Activated CD4-positive, alpha-beta T cell treated with anti-CD3 and anti-CD28 coated beads, Interleukin-2, amount 50 U/mL, for 1 hour (primary cell): ENCODE measurements at places on chromosomes 12 and 14.

GRCh38 chr12:120361506-120362208 is 7.3 kb downstream of the MSI1 start:
- no peak for DNase-seq

- DNase-seq, result no peak
Measured at GRCh38 chr12:32016680-32017482, 57.7 kb downstream of the RESF1 start.

DNA sequence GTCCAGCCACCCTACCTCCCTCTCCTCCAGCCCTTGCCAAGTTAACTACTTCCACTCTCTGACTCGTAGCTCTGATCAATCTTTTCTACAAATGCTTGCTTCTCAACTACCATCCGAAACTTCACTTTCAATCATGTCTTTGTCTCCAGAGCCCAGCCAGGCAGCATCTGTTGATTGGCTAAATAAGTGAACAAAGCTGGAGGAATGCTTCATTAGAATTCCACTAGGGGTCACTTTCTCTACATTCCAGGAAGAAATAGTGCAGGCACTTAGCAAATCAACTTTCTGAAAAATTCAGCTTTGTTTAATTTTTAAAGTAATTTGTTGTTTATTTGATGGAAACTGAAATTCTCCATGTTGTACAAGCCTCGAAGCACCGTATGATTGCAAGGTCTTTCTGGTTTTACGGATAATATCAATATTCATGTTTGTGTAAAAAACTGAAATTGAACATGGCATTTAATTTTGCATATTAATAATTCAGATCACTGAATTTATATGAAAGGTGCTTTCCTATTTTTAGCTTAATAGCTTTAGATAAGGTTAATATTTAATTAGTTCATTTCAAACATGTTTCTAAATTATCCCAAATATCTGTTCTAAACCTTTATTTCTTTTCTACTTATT is 32.4 kb upstream of the HELB start:
- DNase-seq, result no peak

- DNase-seq, result no peak
Measured at GRCh38 chr12:29191267-29191850, 42.3 kb downstream of the FAR2 start.

- no peak for DNase-seq
Measured at GRCh38 chr12:85076688-85077430, 40.7 kb downstream of the LRRIQ1 start.

DNA sequence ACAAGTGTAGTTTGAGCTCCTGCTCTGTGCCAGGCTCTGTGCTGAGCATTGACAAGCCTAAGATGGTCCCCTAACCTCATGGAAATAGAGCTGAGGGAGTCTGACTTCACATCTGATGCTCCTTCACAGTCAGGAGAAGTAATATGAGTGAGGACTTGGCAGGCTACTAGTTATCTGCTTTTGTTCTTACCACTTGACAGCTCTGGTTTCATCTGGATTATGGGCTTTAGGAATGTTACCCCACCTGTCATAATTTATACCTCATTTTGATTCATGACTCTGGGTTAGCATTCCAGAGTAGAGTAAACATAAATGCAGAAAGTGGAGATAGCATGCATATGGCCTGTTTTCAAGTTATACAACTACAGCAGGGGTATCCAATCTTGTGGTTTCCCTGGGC is 40.5 kb downstream of the ATP6V1D start:
- DNase-seq, result no peak

- DNase-seq, result peak; percentile 42
Measured at GRCh38 chr12:6603095-6603567, 4.0 kb downstream of the CHD4 start.

- DNase-seq, result no peak
Measured at GRCh38 chr12:68771223-68771925, 25.4 kb downstream of the SLC35E3 start.

GRCh38 chr12:9348906-9349518 is 140.8 kb upstream of the PZP start:
- DNase-seq, result no peak

- no peak for DNase-seq
Measured at GRCh38 chr14:79056879-79057278, 886.7 kb downstream of the NRXN3 start.

DNA sequence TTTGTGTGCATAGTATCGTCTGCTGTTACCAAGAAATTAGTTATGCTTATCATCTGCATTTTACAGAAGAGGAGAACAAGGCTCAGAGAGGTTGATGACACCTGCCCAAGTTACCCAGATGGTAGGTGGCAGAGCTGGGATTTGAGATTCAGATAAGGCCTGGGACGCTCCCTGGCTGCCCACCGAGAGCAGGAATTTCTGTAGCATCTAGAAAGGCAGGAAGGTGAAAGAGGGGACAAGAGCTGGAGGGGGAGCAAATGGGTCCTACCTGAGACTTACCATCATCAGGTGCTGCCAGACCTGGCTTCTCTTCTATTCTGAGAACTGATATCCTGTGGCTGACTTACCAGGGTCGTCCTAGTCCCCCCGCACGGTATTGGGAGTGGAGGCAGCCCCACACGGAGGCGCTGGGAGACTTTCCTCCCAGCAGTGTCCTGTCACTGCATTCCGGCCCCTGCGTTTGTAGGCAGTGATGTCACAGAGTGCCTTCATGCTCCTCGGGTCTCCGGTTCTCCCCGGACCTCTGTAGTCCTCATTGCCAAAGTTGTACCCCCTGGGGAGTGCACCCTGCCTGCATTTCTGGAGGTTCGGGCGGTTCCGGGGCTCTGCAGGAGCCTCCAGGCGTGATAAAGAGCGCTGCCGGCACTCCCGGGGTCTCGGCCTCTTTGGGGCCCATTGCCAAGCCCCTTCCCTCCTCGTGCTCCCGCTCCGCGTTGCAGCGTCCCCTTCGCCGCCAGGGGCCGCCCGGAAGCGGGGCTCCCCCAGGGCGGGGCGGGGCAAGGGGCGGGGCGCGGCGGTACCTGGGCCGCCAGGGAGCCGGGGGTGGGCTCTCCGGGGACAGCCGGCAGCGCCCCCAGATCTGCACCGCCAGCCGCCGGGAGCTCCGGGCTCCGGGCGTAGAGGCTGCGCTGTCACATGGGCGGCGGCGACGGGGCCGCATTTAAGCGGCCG is at the start of gene CABP1:
TSS of gene CABP1 (plus strand) at position 856 of the 951 bp plus-strand sequence. CDS start at position 916, 60 bp downstream.
- peak; percentile 63 for DNase-seq

DNA sequence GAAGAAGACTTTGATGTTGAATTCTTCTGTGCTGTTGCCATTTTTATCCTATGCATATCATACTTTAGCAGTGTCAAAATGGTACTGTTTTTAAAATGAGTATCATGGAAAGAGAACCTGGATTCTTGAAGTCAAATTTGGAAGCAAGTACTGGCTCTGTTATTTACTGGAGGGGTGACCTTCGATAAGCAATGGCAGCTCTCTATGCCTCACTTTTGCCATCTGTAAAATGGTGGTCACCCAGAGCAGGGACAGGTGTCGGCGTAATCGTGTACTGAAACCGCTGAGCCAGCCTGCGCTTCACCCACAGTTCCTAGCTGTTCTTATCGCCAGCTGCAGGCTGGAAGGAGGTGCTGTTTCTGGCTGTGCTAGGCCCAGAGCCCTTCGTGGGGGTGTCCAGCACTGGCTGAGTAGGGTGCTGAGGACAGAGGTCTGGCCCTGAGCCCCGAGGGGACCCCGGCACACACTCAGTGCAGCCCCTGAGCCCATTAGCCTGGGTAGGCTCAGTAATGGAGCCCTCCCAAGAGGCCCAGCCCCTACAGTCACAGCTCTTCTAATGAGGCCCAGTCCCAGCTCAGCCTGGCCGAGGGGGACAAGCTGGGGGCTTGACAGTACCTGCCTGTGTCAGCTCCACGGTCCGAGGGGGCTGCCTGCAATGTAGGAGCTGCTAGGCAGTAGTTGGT is 183.5 kb downstream of the PHETA1 start:
- no peak for DNase-seq

GRCh38 chr12:50387972-50388478 is 8.4 kb downstream of the FAM186A start:
- no peak for DNase-seq

DNA sequence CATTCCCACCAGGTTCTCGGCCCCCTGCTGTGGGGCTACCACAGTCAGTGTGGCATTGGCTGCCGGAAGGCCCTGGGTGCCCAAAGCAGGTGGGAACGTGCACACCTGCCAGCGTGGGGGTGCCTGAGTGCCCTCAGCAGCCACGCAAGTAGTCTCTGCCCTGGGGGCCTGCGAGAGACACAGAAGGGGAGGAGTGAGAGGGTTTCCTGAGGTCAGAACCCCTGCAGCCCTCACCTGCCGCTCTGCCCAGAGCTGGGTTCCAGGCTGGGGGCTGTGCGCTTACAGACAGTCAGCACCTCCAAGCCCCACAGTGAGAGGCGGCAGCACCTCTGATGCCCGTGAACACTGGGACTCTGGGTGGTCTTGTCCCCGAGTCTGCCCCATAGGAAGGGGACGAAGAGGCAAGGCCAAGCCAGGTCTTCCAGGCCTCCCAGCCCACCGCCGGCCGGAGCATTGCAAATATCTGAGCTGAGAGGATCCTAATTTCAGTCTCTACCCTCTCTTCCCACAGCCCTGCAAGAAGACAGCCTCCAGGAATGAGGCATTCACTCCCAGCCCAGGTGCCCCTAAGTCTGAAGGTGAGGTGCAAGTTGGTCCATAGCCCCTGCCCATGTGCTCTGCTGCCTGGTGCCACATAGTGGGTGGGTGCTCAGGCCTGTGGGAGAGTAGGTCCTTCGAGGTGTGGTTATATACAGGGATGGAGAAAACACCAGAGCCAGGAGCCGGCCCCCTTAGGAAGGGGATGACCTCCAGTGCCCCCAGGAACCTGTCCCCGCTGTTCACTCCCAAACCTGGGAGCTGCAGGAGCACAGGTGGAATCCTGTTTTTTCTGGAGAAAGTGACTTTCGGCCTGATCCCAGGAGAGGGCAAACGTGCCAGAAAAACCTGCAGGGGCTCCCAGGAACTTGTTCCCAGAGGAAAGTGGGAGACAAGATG is 291.1 kb upstream of the RTL1 start:
- DNase-seq, result no peak

DNA sequence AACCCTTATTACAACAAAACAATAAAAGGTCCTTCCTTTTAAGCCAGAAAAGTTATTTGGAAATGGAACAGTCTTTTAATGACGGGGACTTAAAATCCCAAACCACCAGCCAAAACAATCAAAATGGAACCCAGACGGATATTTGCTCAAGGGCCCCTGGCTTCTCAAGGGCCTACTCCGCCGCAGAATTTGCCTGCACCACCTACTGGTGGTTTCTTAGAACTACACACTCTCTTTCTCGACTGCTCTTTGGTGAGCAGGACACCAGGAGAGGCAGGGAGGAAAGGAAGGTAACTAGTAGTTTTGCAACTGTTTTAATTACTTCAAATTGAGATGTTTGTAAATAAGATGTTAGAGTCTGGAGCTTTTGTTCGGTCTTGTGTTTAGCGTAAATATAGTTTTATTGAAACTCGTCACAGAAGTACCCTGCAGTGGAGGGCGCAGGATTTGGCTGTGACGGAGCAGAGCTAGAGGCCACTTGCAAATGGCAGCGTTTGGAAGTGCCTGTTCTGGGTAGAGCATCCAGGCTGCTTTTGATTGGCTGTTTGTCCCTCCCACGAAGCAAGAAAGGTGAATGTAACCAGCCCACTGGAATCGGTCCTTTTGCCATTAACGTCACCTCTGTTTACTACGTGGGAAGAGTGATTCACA is 238.5 kb downstream of the CACNA1C start:
- no peak for DNase-seq

DNA sequence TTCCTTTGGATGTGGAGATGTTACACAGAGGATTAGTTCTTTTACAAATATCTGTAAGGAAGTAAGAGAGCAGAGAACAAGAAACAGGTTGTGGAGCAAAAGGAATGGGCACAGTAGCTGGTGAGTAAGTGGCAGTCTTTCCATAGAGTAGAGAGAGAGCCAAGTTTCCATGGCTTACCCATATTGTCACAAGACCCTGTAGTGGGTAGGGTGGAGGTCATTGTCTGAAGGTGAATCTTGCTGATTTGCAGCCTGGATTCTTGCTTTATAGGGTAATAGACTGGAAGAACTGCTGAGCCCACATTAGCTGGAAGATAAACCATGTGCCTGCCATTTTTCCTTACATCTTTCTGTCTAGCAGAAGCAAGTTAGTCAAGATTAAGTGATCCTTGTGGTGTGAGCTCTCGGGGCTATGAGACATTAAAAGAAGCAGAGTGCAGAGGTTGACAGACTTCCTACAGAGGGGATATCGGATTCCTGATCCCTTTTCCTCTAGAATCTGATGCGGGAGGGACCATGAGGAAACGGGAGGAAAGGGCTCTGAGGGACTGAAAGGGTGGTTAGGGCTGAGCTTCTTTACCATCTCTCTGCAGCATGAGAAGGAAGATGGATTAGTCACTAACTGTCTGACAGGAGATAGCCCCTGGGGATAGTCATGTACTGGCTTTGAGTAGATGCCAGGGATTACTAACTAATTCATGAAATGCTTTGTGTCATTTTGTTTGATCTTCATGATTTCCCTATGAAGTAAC is 44.0 kb upstream of the LRTM2 start:
- no peak for DNase-seq

DNA sequence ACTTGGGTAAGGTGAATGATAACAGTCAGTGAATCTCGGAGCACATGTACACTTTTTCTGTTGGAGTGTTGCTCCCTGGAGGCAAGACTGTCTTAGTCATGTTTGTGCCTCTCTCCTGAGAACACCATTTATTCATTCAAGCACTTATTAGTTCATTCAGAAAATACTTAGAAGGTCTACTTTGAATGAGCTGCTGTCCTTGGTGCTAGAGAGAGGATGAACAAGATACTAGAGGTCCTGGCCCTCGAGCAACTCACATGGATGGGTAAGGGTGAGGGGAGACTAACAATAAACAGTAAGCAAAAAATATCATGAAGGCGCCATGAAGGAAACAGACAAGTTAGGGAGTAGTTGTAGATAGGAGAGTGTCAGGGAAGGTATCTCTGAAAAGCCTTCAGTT is 17.1 kb upstream of the SAMD4A start:
- no peak for DNase-seq

DNA sequence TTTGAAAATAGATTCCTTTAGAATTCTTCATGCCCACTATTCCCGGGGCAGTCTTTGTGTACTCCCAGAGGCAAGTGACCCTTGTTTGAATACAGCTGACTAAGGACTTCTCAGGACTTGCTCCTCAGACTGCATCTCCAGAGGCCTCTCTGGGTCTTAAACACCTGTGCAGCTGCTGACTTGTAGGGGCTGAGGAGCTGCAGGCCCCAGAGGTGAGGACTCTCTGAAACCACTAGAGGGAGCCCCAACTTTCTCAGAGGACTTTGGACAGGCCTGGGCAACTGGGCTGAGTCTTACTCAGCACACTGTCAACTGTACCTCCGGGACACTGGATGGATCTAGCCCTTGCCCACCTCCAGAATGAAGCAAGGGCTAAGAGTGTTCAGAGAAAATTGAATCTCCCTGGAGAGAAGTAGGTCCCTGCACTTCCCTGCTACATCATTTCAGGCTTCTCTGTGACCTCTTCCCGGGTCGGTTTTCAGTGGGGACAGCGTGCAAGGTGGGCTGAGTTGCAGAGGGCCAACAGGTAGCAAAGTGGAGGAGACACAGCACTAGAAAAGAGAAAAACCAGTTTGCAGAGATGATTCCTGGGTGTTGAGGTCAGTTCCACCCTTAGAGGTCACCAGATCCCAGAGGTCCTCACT is 164.6 kb downstream of the TMEM117 start:
- peak; percentile 5 for DNase-seq

DNA sequence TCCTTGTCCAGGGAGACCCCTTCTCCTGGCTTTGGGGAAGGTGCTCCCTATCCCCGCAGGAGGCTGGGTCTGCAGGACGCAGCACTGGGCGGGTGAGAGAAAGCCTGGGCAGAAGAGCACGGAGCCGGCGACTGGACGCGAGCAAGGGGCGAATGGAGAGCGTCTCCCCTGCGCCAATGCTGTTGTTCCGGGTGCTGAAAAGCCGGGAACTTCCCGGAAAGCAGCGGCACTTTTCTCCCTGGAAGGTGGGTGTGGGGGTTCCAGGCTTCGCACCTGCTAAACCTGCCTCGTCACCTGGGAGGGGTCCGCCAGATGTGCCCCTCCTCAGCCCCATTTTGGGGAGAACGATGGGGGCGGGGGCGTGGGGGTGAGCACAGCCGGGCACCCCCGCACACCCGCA is 417.1 kb upstream of the TMTC1 start:
- DNase-seq, result no peak
